ENCODE measurements at places on chromosomes 13 and 19. TPM values are rescaled to one million over a fixed set of nuclear protein-coding genes. Genes with fewer than 3 reads are reported as not detected.

DNA sequence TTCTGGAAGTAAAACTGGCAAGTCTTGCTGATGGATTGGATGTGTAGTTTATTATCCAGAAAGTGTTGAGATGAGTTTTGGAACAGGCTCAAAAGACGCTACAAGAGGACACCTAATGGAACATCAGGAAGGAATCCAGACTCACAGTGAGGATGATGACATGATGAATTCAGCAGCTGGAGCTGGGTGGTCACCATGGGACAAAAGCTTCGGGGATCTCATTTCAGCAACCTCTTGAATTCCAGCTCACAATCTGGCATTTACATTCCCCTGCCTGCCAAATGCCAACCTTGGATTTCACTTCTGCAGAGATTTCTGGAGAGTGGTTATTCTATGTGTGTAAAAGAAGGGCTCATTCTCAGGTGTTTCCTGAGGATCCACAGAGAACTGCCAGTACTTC lies 288.0 kb upstream of the TMTC4 start:
- DNase-seq: no peak

- no peak for DNase-seq
Measured at GRCh38 chr13:76378767-76379166, 507.4 kb downstream of the KCTD12 start.

GRCh38 chr13:25001476-25002206 lies 94.3 kb upstream of the PABPC3 start:
- no peak for DNase-seq

- DNase-seq: peak; percentile 41
Measured at GRCh38 chr19:30696514-30696913, 324.3 kb downstream of the ZNF536 start.

DNA sequence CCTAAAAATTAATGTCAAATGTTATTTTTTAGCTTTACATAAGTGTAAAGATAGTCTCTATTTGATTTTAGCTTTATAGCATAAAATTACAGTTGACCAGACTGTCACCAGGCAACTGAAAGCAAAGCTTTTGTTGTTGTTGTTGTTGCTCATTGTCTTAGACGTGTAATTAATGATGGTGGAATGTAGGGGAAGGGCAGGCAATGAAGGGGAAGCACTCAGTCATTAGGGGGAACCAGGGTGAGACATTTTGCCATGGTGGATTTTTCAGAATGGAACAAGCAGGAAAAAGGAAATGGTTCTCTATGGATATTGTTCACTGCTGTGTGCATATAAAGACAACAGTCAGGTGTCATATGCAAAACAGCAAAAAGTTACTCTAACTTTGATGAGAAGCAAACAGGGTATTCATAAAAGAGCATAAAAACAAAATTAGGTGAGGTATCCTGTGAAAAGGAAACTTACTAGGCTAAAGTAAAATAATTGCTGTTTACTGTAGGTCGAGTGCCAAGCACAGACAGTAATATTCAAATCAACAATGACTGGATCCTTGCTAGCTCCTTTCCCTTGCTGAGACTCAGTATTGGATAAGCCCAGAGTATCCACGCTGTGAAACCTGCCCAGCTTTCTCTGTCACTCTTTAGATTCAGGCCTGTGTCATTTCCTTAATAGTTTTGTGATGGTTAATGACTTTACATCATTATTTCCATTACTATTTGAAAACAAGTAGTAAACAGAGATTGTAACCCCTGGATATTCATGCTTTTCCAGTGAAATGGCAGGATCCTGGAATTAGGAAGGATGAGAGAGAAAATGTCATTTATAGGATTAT lies 110.5 kb downstream of the LRCH1 start:
- DNase-seq: no peak

- no peak for DNase-seq
Measured at GRCh38 chr13:80727321-80727975, 386.5 kb upstream of the SPRY2 start.

DNA sequence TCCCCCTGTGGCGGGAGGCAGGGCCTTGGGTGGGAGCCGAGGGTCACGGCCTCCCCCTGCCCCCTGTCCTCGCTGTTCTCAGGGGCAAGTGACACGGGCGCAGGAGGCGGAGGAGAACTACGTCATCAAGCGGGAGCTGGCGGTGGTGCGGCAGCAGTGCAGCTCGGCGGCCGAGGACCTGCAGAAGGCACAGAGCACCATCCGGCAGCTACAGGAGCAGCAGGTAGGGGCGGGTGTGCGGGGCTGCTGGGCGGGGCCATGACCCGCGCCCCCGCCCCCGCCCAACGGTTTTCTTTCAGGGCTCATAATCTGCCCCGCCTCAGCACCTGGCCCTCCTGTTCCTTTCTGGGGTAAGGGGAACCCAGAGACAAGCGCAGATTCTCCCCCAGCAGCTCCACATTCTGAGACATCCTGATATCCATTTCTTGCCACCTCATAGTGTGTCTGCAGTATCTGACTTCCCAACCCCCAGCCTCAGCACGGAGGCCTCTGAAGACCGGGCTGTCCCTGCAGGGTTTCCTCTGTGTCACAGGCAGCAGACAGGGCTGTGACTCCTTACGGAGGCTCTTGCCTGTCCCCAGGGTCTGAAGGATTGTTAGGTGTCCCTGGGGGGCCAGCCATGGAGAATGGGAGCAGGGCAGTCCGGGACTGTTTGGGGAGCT lies 15.9 kb downstream of the PRR36 start:
- DNase-seq: no peak

GRCh38 chr19:50943074-50943828 lies 9.6 kb downstream of the KLK5 start:
- DNase-seq: no peak

DNA sequence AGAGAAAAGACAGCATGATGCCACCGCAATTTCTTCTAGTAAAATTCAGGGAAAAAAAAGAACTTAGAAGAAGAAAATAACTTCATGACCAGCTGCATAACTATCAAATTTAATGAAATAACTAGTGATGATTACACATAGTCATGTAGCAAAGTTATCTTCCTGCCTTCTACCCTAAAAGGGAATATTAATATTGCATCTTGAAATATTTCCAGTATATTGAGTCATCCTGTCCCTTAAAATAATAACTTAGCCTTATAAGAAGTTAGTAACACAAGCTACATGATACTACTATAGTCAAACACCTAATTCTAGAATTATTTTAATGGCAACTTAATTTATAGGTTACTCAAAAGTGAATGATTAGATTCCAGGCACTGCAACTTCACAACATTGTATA lies 289.2 kb downstream of the KLF12 start:
- DNase-seq: no peak

GRCh38 chr13:80039000-80039399 lies 301.9 kb downstream of the SPRY2 start:
- no peak for DNase-seq

GRCh38 chr13:110877737-110878258 lies 37.1 kb downstream of the ANKRD10 start:
- DNase-seq: no peak

DNA sequence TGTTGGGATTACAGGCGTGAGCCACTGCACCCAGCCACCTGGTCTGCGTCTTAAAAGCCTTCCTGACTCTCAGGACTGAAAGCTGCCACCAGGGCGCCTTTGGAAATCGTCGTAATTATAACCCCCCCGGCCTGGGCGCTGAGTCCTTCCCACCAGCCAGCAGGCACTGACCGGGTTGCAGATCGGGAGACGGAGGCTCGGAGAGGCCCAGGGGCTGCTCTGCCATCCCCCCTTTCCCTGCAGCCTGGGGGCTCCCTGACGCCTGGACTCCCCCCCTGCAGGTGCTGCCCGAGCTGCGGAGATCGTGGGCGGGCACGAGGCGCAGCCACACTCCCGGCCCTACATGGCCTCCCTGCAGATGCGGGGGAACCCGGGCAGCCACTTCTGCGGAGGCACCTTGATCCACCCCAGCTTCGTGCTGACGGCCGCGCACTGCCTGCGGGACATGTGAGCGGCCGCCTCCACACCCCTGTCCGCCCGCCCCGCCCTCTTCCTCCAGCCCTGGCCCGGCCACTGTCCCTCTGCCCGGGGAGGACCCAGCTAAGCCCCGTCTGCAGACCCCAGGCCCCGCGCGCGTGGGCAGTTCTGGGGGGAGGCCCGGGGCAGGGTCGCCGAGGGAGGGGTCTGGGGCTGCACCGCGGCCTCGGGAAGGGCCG lies 2.5 kb downstream of the PRTN3 start:
- no peak for DNase-seq

GRCh38 chr13:40127476-40127875 lies 472.0 kb downstream of the COG6 start:
- DNase-seq: no peak

DNA sequence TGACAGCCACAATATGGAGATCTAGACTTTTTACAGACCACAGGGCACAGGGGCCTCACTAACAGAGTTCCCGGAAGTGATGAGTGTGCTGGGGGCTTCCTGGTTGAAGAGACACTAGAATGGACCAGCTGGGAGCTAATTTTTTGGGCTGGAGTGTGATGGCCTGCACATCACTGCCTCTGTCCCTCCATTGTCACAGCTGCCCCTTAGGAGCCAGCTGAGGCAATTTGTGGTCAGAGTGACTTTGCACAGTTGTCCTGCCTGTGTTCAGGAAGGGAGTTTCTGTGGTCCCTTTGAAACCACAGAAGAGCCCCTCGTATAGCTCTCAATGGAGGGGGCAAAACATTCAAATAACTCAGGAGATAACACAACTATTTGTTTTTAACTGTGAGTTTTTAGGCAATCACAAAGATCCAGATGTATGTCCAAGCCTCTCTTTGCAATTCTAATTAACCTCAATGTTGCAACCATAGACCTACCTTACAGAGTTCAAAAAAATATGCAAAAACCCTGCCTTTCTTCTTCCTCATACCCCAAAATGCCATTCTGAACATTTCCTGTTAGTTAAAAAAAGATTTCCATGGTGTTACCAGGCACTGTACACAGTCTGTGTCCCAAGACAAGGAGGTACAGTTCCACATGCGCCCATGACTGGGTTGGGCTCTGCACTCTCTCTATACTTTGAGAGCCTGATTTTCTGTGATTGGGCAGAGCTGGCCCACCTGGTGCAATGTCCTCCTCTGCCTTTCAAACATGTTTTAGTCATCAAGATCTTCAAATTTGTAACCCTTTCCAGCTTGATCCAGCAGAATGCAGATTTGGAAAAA lies 2.4 kb downstream of the ALOX5AP start:
- DNase-seq: no peak

DNA sequence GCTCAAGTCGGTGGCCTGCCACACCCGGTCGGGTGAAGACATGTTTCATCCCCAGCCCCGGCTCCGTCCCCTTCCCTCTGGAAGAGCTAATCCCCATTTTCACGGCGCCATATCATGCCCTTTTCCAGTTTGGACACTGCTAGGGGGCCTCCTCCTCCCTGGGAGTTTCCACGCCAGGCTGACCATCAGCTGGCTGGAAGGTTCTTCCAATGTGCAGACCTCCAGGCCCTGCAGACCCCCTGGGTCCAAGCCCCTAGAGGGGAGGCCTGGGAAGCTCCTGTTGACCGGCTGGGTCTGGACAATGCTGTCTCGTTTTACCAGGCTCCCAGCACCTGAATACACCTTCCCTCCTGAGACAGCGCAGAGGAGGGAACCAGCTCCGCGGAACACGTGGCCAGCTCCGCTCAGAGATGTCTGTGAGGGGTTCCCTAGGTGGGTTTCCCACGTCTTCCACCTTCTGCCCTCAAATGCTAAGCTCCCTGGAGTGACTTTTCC lies 44.7 kb upstream of the RANBP3 start:
- DNase-seq: no peak

GRCh38 chr13:38804061-38804460 lies 117.2 kb downstream of the FREM2 start:
- no peak for DNase-seq

- DNase-seq: peak; percentile 93
Measured at GRCh38 chr13:110306960-110307766, at the start of the genes COL4A1 and COL4A2. COL4A1 (minus strand) TSS chr13:110307157; CDS start chr13:110307027, 130 bp downstream. COL4A2 (plus strand) TSS chr13:110307284; CDS start chr13:110307904, 620 bp downstream.

DNA sequence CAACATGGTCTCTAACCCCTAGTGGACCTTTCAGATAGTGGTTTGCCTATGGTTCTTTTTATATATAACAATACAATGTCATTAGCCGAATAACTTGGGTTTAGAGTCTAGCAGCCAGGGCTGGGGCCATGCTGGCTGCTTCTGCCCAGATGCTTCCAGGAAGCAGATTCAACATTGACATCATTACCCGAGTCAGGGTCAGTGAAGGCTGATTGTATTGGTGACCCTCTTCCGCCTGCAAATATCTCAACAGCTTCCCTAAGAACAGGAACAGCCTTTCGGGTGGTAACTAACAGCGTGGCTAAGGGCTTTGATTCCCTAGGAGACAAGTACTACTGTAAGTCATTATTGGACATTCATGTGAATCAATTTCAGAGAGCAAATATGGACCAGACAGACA lies 476.4 kb downstream of the UQCRFS1 start:
- DNase-seq: no peak

GRCh38 chr13:109348519-109349258 lies 437.7 kb downstream of the IRS2 start:
- DNase-seq: no peak

GRCh38 chr13:95503662-95504061 lies 48.9 kb upstream of the CLDN10 start:
- DNase-seq: no peak

GRCh38 chr19:52214241-52214640 lies 24.4 kb downstream of the PPP2R1A start:
- no peak for DNase-seq

- no peak for DNase-seq
Measured at GRCh38 chr19:1108291-1109031, 4.7 kb downstream of the GPX4 start.

- DNase-seq: peak; percentile 93
Measured at GRCh38 chr19:58581227-58582141, 8.3 kb upstream of the MZF1 start.

- no peak for DNase-seq
Measured at GRCh38 chr19:8973501-8974091, 36.6 kb downstream of the MUC16 start.

GRCh38 chr19:17420475-17420924 lies 653 bp downstream of the MVB12A start:
- DNase-seq: no peak

- DNase-seq: no peak
Measured at GRCh38 chr13:22235950-22236290, 565.0 kb downstream of the FGF9 start.

DNA sequence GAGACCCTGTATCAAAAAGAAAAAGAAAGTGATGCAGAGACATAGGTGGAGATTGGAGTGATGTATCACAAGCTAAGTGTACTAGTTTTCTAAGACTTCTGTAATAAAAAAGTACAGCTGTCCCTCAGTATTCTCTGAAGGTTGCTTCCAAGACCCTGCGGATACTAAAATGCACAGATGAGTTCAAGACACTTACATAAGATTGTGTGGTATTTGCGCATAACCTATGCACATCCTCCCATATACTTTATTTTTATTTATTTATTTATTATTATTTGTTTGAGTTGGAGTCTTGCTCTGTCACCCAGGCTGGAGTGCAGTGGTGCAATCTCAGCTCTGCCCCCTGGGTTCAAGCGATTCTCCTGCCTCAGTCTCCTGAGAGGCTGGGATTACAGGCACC lies 13.6 kb upstream of the HAS1 start:
- no peak for DNase-seq

IL4I1 gene
- total RNA-seq: 2.3 TPM

ZNF135 gene
- 3.5 TPM for total RNA-seq

URAD gene
- total RNA-seq: 1.7 TPM

KLK8 gene
- total RNA-seq: not detected

LGALS7 gene
- not detected for total RNA-seq

LHFPL6 gene
- total RNA-seq: 112 TPM

ZNF799 gene
- total RNA-seq: 3.3 TPM

SIRT2 gene
- 60.2 TPM for total RNA-seq

RGL3 gene
- 18.8 TPM for total RNA-seq

CLASRP gene
- 78.3 TPM for total RNA-seq

KCTD12 gene
- total RNA-seq: 121 TPM

GGACT gene
- 3.9 TPM for total RNA-seq

Data from mesenteric fat pad (tissue), 1 donor.